Stimulated activated CD4-positive, alpha-beta T cell treated with anti-CD3 and anti-CD28 coated beads, Interleukin-4, amount 100 ng/mL, for 4 hours (primary cell): ENCODE measurements at places on chromosomes 2 and 18.
A peak's percentile ranks its signal among the peaks of the same experiment; 100 is the strongest.

GRCh38 chr2:174776675-174777074 is 12.4 kb upstream of the CHRNA1 start:
- DNase-seq, result no peak

DNA sequence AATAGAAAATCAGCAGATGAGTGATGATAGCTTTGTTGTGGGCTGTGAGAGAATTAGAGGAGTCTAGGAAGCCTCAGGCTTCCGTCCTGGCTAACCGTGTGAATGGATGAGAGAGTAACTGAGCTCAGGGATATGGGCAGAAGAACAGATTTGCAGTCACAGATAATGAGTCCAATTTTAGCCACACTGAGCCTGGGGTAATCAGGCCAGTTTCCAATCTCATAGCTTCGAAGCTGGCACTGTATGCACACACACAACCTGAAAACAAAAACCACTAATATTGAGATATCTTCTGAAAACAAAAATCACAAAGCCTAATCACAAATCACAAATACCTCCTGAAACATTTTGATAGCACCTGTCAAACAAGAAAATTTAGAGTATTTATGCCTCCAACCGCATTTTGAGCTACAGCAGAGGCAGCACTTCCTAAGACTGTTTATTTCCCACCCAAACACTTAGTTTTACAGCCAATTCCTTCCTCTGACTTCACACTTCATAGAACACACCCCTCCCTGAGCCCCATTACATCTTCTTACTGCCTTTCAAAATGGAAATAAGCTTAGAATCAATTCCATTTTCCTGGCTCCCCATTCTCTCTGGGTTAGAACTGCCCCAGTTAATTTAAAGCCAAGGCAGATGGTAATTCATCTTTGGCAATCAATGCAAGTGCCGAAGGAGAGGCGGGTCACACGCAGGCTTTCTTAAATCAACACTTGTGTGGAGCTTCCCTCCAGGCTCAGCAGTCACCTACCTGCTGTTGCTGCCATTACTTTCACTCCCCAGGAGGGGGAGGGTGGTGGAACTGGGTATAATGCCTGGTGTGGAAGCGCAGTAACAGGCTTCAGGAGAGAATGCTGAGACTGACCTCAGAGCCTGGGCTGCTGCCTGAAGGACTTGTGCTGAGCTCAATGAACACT is 18.9 kb downstream of the TTR start:
- no peak for DNase-seq

DNA sequence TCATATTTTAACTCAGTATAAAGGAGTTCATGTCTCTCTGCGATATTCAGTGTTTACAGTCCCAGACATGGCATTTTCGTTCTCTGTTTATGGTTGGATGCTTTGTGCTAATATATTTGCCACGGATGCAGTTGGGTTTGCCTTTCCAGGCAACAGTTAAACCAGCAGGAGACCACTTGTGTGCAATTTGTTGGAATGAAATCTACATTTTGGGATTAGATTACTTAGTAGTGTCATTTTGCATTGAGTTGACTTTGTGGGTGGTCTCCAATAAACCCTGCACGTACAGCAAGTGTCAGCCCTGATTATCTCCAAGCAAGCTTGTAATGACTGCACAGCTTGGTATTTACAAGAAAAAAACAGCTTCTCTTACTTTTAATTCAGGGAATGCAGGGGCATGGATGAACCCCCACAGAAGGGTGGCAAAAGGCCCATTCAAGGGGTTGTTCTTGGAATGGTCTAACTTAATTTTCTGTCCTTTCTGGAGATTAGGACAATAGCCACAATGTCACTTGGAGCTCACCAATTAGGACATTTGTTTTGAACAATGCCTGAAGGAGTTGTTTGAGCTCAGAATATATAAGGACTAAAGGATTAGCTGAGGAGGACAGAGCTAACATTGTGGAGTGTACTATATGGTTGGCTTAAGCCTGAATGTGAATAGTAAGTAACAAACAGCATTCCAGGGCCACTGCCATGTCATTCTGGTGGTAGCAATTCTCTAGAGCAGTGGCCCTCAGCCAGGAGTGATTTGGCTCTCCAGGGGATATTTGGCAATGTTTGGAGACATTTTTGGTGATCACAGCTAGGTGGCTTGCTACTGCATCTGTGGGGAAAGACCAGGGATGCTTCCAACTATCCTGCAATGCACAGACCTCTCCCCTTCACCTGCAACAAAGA is 121.5 kb downstream of the SLC4A3 start:
- DNase-seq, result no peak

DNA sequence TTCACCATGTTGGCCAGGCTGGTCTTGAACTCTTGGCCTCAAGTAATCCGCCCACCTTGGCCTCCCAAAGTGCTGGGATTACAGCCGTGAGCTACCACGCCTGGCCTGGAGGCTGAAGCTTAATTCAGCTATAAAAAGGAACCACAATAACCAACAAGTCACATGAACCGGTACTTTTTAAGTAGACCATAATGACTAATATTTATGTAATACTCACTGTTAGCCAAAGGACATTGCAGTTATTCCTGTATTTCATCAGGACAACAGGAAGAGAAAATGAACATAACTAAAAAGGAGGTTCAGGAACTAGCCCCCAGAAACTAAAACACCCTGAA is 49.0 kb upstream of the TMEM87B start:
- no peak for DNase-seq

DNA sequence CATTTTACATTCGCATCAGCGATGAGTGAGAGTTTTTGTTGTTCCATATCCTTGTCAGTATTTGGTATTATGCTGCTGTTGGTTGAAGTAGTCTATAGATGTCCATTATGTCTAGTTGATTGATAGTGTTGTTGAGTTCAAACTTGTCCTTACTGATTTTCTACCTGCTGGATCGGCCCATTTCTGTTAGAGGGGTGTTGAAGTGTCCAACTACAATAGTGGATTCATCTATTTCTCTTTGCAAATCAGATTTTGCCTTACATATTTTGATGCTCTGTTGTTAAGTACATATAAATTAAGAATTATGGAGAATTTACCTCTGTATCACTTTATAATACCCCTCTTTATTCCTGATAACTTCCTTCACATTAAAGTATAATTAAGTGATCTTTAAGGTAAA is 8.7 kb downstream of the SPOPL start:
- no peak for DNase-seq

- DNase-seq, result no peak
Measured at GRCh38 chr2:159175927-159176326, 110.6 kb downstream of the WDSUB1 start.

- no peak for DNase-seq
Measured at GRCh38 chr2:241865416-241865956, 4.0 kb upstream of the RTP5 start.

DNA sequence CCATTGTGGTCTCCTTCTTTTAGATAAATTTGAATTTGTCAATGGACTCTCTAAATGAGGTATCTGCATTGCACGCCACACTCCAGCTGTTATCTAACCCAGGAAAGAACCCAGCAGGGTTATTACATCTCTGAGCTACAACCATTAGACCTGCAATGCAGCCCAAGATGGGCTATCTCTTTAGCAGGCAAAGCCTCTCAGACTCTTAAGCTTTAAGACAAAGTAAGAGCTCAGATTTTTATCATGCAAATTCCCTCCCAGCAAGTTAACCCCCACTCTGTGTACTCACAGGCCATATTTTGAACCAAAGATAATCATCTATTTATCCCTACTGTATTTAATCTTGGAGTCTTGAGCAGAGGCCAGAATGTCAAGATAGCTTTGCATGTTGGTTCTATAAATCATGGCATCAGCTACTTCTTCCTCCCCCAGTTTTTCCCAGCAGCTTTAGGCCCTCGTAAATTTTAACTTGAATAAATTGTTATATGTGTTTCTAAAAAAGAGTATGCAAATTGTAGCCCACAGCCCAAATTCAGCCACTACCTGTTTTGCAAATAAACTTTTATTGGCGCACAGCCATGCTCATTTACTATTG is 273.7 kb upstream of the PKDCC start:
- DNase-seq, result no peak

DNA sequence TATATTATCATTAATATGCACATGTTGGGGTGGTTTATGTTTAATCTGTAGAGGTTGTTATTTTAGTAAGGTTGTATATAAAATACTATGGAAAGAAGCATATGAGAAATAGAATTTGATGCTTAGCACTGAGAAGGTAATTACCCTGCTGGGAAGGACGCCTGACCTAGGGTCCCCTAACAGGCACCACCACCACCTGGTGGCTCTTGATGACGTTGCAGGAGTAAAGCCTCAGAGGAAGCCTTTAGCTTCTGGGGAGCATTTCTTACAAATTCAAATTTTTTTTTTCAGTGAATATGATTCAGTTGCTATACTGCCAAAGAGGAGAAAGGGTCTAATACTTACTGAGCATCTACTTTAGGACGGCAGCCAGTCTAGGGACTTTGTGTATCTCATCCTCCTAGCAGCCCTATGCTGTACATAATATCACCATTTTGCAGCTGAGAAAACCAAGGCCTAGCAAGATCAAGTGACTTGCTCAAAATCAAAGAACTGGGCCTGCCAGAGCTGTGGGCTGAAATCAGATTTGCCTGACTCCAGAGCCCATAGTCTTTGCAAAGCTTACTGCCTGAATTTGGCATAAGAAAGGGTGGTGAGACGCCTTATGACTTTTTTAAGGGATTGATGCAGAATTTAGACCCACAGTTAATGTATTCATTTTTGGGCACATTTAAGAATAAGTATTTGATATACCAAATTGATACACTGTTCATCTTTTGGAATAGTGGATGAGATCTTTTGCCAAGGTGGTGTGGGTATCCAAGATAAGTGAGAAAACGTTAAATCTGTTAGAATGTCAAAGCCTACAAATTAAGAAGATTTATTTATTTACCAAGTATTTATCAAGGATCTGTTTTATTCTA is 78.8 kb upstream of the GAREM1 start:
- DNase-seq, result peak; percentile 29

- no peak for DNase-seq
Measured at GRCh38 chr2:8306530-8307351, 375.1 kb upstream of the ID2 start.

GRCh38 chr2:190576573-190576972 is 42.1 kb upstream of the NEMP2 start:
- no peak for DNase-seq

GRCh38 chr18:58570360-58571064 is 58.4 kb downstream of the ALPK2 start:
- no peak for DNase-seq

DNA sequence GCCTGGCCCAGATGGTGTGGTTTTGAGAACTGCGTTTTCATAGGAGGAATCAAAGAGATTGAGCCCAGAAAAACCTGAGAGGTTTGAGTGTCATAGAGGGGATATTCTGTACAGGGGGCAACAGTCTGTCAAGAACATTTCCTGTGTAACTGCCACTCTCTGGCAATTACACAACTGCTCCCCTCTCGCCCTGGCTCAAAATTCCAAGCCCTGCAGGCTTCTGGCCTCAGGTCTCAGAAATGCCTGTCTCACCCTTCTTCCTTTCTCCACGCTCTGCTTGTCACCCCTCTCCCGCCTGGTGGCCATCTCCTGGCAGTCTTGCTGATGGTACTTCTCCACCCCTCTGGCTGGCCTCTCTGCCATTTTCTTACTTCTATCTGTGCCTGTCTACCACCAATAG is 4.0 kb downstream of the VAMP5 start:
- no peak for DNase-seq

DNA sequence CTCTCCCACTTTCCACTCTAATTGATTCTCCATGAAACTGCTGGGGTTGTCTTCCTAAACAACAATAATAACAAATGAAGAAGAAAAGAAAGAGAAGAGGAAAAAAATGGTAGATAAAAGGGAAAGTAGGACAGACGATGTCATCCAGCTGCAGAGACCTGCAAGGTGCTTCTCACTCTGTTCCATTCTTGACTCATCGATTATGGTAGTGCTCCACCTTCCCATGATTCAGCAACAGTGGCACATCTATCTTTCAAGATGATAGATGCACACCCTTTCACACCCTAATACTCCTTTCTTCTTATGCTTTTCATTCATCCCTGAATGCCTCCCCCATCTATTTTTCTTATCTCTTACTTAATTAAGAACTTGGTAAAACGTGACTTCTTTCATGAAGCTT is 610.2 kb downstream of the NR4A2 start:
- DNase-seq, result no peak

DNA sequence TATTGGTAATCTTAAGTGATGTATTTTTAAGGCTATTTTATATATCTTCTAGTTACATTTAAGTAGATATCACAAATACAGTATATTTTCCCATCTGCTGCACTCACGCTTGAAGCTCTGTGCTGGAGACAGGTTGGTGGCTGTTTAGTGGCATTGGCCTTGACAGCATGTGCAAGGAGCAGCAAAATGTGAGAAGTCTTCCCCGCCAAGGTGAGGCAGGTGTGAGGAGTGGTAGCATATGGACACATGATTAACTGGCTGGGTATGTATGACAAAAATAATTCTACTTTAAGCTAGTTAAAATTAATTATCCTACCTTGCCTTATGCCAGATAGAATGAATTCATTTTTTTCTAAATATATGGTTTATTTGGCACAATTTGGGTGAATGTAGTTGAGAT is 117.2 kb downstream of the CCDC102B start:
- no peak for DNase-seq

- no peak for DNase-seq
Measured at GRCh38 chr2:8028981-8029380, 652.9 kb upstream of the ID2 start.

DNA sequence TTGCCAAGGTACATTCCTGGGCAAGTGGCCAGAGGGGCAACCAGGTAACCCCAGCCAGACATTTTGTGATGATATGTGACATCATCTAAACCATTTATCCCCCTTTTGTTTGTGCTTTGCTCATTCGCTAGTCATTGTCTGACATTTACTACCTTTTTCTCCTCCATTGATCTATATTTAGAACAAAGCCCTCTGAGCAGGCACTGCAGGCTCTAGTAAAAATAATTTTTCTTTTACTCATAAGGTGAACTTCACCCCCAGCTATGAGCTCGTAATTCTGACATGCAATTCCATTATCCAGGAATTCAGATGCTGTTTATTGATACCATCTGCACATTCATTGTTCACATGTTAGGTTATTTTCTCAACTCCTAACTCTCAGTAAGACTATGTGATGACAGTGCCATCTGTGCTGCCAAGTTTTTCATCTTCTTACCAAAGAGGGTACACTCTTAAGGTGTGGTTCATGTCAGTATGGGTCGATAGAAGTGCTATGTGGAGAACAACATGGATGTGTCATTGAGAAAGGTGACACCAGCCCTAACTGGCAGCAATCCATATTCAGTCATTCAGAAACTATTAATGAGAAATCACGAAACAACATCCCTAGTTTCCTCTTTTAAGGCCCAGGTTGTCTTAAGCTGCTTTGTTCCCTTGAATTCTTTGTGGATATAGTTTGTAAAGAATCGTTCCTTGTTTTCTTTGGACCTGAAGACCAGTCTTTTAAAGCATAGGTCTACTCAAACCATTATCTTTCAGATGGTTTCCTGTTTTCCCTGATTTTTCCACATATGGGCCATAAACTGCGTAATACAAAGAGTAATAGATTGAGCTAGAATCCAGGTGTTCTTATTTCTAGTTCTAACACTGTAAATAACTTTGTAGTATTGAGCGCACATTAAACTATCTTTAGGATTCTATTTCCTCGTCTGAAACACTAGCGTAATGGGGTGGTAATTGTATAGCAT is 978.1 kb upstream of the CDH2 start:
- no peak for DNase-seq

- no peak for DNase-seq
Measured at GRCh38 chr2:219155054-219155644, 5.5 kb downstream of the NHEJ1 start.

- DNase-seq, result no peak
Measured at GRCh38 chr18:65748321-65748720, 2.5 kb upstream of the CDH7 start.
